Activated naive CD8-positive, alpha-beta T cell treated with anti-CD3 and anti-CD28 coated beads for 36 hours (primary cell): ENCODE measurements at places on chromosomes 5 and 9. TPM values are rescaled to one million over a fixed set of nuclear protein-coding genes. Genes with fewer than 3 reads are reported as not detected.

GKAP1 gene
- total RNA-seq: 3.9 TPM

PPP2CA gene
- 193 TPM for total RNA-seq

C7 gene
- not detected for total RNA-seq

WDR38 gene
- not detected for total RNA-seq

CARTPT gene
- total RNA-seq: not detected

FAM81B gene
- total RNA-seq: not detected

KIAA0825 gene
- 0.76 TPM for total RNA-seq

TMEM161B gene
- 21.0 TPM for total RNA-seq

TMEFF1 gene
- 0.14 TPM for total RNA-seq

GBGT1 gene
- total RNA-seq: 1.6 TPM

PNPLA7 gene
- total RNA-seq: 2.5 TPM

ARL10 gene
- total RNA-seq: 12.1 TPM

OBP2B gene
- not detected for total RNA-seq

TLN1 gene
- 158 TPM for total RNA-seq

SLC25A2 gene
- not detected for total RNA-seq

RNF208 gene
- 6.0 TPM for total RNA-seq

ANKRD31 gene
- 0.76 TPM for total RNA-seq

FOXD4L3 gene
- total RNA-seq: not detected

FCN2 gene
- total RNA-seq: not detected

GPRIN1 gene
- 1.7 TPM for total RNA-seq

TRIM36 gene
- total RNA-seq: 0.19 TPM

IRX4 gene
- not detected for total RNA-seq

CATSPER3 gene
- total RNA-seq: 0.39 TPM

CD274 gene
- 24.6 TPM for total RNA-seq

ANXA2R gene
- total RNA-seq: 8.5 TPM

CSNK1G3 gene
- 29.9 TPM for total RNA-seq

AP3B1 gene
- 36.7 TPM for total RNA-seq

FAM151B gene
- 0.30 TPM for total RNA-seq

ANKRD18A gene
- 2.6 TPM for total RNA-seq

ZFYVE16 gene
- 7.2 TPM for total RNA-seq

ASPN gene
- not detected for total RNA-seq

TNC gene
- 0.90 TPM for total RNA-seq

CDH12 gene
- total RNA-seq: not detected

NR4A3 gene
- 36.9 TPM for total RNA-seq

RNF183 gene
- not detected for total RNA-seq

ARL14EPL gene
- total RNA-seq: not detected

DDX4 gene
- not detected for total RNA-seq

HTR1A gene
- not detected for total RNA-seq

FAT2 gene
- total RNA-seq: not detected

PAPPA gene
- total RNA-seq: not detected

LPAR1 gene
- not detected for total RNA-seq

PCDHGA2 gene
- total RNA-seq: not detected

TMC1 gene
- not detected for total RNA-seq

ACTBL2 gene
- total RNA-seq: not detected

BAAT gene
- 0.10 TPM for total RNA-seq

PRR7 gene
- total RNA-seq: 21.8 TPM

TRIM7 gene
- total RNA-seq: 0.62 TPM

FGFR4 gene
- total RNA-seq: 1.4 TPM

AIF1L gene
- 1.3 TPM for total RNA-seq

TERT gene
- total RNA-seq: 6.0 TPM

TUSC1 gene
- total RNA-seq: 0.10 TPM

DDX31 gene
- 29.4 TPM for total RNA-seq

DNAH5 gene
- not detected for total RNA-seq

GAPT gene
- 0.22 TPM for total RNA-seq

PSAT1 gene
- total RNA-seq: 191 TPM

ATOSB gene
- 3.8 TPM for total RNA-seq

DND1 gene
- total RNA-seq: 2.7 TPM

HRCT1 gene
- not detected for total RNA-seq
